ENCODE measurements at places on chromosomes 13 and 19.
A peak's percentile ranks its signal among the peaks of the same experiment; 100 is the strongest.

- no peak for DNase-seq
These were observed 78.8 kb downstream of the CHST8 start for GRCh38 chr19:33700408-33701013.

DNA sequence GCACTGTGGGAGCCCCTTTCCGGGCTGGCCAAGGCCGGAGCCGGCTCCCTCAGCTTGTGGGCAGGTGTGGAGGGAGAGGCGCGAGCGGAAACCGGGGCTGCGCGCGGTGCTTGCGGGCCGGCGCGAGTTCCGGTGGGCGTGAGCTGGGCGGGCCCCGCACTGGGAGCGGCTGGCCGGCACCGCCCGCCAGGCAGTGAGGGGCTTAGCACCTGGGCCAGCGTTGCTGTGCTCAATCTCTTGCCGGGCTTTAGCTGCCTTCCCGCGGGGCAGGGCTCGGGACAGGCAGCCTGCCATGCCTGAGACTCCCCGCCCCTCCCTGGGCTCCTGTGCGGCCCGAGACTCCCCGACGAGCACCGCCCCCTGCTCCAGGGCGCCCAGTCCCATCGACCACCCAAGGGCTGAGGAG is 405.2 kb upstream of the PRR20A start:
- no peak for DNase-seq

GRCh38 chr13:98719527-98720250 is 32.8 kb downstream of the SLC15A1 start:
- no peak for DNase-seq

GRCh38 chr13:29707876-29708543 is 112.5 kb upstream of the SLC7A1 start:
- DNase-seq = no peak

DNA sequence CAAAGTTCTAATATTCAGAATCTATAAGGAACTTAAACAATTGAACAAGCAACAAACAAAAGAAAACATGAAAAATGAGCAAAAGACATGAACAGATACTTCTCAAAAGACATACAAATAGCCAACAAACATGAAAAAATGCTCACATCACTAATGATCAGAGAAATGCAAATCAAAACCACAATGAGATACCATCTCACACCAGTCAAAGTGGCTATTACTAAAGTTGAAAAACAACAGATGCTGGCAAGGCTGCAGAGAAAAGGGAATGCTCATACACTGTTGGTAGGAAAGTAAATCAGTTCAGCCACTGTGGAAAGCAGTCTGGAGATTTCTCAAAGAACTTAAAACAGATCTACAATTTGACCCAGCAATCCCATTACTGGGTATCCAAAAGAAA is 74.3 kb downstream of the CRYL1 start:
- no peak for DNase-seq

DNA sequence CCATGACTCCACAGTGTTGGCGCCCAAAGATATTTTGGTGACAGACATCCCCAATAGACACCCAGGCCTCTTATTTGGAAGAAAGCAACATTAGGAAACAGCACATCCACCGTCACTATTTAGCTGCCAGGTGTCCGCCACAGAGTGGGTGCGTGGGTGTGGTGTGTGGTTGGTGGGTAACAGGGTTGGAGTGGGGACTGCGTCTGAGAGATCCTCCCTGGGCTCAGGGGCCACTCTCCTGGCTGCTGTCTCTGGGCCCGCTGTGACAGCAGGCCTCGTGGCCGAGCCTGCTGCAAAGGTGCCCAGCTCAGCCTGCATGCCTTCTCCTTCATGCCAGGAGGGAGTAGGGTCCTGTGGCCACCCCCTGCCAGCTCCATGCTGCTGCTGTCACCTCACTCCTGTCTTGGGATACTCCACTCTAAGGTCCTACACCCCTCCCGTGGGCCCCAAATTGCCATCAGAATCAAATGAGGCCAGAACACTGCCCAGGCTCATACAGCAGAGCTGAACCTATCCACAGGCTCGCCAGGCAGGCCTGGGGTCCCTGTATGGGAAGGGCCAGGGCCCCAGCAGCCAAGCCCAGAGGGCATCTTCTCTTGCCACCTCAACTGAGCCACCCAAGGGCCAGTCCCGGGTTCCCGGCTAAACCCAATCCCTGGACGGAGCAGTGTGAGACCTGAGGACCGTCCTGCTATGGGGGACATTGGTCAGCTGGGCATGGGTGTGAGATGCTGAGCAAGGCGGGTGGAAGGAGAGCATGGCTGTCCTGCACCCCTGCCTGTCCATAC is 24.7 kb upstream of the TIMM44 start:
- no peak for DNase-seq

- DNase-seq = no peak
These were observed 605.8 kb downstream of the PCDH9 start for GRCh38 chr13:66624302-66624701.

DNA sequence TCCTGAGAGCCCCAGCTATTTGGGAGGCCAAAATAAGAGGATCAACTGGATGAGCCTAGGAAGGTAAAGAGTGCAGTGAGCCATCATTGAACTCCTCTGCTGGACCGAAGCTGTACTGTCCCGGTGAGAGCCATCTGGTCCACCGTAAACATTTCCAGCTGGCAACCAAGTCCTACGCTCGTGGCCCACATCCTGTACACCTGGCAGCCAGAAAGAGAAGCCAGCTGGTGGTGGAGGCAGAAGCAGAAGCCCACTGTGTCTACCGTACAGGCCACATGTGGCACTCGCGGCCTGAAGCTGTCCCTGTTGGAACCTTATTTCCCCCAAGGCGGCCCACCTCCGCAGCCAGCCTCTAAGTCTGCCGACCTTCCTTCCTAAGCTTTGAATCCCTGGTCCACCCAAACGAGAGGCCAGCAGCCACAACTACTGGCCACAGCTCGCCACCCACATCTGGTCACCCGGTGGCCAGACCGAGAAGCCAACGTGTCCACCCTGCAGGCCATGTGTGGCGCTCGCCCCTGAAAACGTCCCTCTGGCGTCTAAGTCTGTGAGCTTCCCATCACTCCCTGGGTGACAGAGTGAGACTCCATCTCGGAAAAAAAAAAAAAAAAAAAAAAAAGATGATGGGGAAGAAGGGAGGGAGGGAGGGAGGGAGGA is 14.2 kb upstream of the ZNF91 start:
- DNase-seq = no peak

GRCh38 chr19:28184997-28185396 is 1028.0 kb downstream of the UQCRFS1 start:
- no peak for DNase-seq

GRCh38 chr19:49593233-49594113 is 2.5 kb downstream of the PRR12 start:
- no peak for DNase-seq

GRCh38 chr13:38008636-38009035 is 139.1 kb upstream of the TRPC4 start:
- DNase-seq = no peak

DNA sequence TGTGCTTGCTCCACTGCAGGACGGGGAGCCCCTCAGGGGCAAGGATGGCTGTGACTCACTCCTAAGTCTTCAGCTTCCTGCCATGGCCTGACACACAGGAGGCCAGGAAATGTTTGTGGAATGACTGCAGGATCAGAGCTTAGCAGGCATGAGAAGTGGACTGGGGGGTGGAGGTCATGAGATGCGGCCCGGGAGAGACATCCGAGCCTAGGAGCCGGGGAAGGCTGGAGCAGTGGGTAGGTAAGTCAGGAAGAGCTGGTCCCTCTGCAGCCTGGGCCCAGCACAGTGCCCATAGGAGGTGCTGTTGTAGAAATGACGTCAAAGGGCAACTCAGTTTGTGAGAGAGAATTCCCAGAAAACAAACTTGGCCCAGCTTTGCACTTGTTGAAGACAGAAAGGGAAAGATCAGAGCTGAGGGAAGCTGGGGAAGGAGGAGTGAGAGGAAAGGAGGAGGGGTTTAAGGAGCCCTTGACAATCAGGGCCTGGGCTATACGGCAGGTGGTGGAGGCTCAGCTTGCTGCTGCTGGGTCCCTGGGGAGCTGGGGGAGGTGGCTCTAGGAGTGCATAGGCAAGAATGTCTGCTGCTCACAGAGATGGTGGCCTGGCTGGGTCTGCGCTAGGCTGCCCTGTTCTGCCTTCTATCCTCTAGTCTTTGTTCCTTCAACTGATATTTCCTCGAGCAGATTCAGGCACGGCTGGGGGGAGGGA is 18.5 kb downstream of the POU2F2 start:
- DNase-seq = peak; percentile 91

- DNase-seq = no peak
These were observed 11.1 kb upstream of the ZNF780A start for GRCh38 chr19:40101813-40102212.

DNA sequence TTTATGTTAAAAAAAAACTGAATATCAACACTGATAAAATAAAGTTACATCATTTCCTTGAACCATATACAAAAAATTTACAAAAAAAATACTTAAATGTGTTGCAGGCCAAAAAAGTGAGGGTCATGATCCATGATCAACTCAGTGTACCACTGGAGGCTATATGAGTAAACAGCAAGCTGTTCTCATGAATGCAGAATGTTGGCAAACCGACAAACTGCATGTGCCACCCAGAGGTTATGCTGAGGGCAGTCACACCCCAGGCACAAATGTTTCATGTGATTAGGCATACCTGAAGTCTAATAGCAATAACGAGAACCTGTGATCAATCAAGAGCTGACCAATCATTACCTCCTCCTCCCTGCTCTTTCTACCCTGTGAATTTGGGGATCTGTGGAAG is 91.9 kb downstream of the ZNF431 start:
- no peak for DNase-seq

- DNase-seq = no peak
These were observed 43.2 kb downstream of the FLT3 start for GRCh38 chr13:28056970-28057712.

DNA sequence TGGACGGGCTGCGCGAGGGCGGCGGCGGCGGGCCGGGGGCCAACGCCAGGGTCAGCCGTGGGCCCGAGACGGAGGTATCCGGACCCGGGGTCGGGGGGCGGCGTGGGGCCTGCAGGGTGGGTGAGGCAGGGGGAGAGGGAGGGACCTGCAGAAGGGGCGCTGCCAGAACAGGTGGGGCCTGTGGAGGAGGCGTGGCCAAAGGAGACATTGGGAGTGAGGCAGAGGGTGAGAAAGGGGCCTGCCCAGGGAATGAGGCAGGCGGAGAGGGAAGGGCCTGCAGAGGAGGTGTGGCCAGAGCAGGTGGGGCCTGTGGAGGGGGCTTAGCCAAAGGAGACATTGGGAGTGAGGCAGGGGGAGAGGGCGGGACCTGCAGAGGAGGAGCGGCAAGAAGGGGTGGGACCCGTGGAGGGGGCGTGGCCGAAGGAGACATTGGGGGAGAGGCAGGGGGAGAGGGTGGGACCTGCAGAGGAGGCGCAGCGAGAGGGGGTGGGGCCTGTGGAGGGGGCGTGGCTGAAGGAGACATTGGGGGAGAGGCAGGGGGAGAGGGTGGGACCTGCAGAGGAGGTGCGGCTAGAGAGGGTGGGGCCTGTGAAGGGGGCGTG is 4.2 kb downstream of the PRR36 start:
- no peak for DNase-seq

- no peak for DNase-seq
These were observed 9.9 kb upstream of the ACSBG2 start for GRCh38 chr19:6125571-6125989.

GRCh38 chr19:17455308-17456123 is 5.2 kb downstream of the NXNL1 start:
- no peak for DNase-seq
